ENCODE measurements at places on chromosomes 3 and 15. TPM values are rescaled to one million over a fixed set of nuclear protein-coding genes. Genes with fewer than 3 reads are reported as not detected.

Gene XYLB
- 5.8 TPM for total RNA-seq

Gene SLC28A1
- total RNA-seq, result 0.06 TPM

Gene RAD51
- 2.2 TPM for total RNA-seq

GRCh38 chr3:174758943-174759342 is 100.2 kb upstream of the NAALADL2 start:
- no peak overlapping the region for H3K27ac ChIP-seq
- H3K4me3 ChIP-seq, result no peak overlapping the region
- H3K36me3 ChIP-seq, result no peaks in the 10 kb centered on the region
